ENCODE measurements at places on chromosomes 6 and 20. TPM values are rescaled to one million over a fixed set of nuclear protein-coding genes. Genes with fewer than 3 reads are reported as not detected.

DNA sequence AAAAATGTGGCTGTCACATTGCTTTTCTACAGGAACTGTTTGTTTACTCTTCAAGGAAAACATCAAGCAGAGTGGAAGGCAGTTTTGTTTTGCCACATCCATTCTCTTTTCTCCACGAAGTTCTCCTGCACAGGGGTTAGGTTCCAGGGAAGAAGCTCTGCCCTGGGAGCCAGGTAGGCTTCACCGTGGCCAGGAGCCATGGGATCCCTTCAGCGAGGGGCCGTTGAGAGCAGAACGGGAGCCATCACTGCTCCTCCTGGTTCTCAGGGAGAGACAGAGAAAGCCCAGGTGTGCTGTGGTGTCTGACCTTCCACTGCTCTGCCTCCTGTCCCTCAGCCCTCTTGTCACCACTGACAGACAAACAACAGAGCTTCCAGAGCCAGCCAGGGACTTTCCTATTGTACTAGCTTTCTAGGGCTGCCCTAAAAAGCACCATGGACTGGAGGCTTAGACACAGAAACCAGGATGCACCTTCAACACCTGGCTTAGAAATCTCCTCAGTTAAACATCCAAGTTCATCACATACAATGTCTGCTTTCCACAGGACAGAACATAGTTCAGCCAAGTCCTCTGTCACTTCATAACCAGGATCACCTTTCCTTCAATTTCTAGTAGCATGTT lies 75.6 kb upstream of the SLC22A23 start:
- H3K27ac ChIP-seq, result no peak overlapping the region
- H3K4me3 ChIP-seq, result no peak overlapping the region
- no peaks in the 10 kb centered on the region for H3K4me1 ChIP-seq
- DNase-seq, result no peak
- no peaks in the 10 kb centered on the region for H3K36me3 ChIP-seq

The CD93 gene
- total RNA-seq, result 17.6 TPM

- H3K4me3 ChIP-seq, result peak overlapping the region; percentile 38
- no peaks in the 10 kb centered on the region for H3K4me1 ChIP-seq
- no peak overlapping the region for H3K27ac ChIP-seq
- no peaks in the 10 kb centered on the region for H3K36me3 ChIP-seq
These were observed 158.9 kb downstream of the TBXT start for GRCh38 chr6:166008441-166009369.

DNA sequence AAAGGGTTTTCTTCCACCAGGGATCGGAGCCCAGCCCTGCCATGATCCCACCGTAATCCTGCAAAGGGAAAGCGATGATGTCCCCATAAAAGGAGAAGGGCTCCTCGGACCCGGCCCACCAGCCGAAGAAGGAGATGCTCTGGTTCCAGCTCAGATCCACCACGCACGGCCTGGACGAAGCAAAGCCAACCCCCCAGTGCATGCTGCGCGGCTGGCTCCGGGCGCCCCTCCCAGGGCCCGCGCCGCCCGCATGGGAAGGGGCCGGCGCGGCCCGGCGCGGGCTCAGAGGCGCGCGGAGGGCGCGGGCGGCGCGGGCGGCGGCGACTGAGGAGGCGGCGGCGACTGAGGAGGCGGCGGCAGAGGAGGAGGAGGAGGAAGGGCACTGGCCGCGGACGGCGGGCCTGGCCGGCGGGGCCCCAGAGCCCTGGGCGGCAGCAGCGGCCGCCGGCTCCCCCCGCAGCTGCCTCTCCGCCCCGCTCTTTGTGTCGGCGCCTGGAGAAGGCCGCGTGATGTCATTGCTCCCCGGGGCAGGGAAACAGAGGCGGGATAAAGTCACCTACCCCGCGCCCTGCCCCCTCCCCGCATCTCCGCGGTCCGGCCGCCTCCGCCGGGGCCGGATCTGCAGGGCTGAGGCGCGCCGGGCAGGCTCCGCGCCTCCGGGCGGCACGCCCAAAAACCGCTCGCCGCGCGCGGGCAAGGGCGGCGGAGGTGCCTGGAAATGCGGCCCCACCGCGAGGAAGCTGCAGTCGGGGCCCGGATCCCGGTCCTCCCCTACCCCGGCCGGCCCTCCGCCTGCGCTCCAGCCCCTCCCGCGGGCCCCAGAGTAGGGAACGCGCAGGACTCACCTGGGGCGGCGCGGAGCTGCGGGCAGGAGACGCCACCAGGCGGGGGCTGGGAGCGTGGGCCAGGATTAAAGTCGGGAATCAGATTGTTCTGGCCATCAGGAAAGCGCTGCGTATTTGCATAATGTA lies at the start of gene FAXC:
FAXC (minus strand) TSS at position 504 of the 971 bp plus-strand sequence; CDS start at position 202, 302 bp downstream.
- no peak for DNase-seq
- no peaks in the 10 kb centered on the region for H3K36me3 ChIP-seq
- H3K27me3 ChIP-seq, result peaks cover 8% of the 10 kb centered on the region
- H3K4me3 ChIP-seq, result peak within 1 kb of the TSS; percentile 77

The SLC32A1 gene
- not detected for total RNA-seq

DNA sequence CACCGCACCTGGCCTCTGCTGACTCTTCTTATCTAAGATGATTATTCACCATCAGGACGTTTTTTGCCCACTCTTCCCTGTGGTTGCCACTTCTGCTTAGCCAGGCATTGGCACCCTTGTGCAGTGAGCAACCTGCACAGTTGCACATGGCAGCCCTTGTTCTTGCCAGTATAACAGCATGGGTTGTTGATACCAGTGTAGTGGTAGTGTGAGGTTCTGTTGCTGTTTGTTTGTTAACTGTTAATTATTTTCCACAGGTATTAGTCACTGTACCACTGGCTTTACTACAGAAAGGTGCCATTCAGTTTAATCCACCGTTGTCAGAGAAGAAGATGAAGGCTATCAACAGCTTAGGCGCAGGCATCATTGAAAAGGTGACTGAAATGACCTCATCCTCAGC lies 52.1 kb downstream of the DEK start:
- no peak for DNase-seq
- no peak overlapping the region for H3K27ac ChIP-seq
- H3K4me3 ChIP-seq, result no peak overlapping the region
- H3K36me3 ChIP-seq, result peaks cover 82% of the 10 kb centered on the region
- no peaks in the 10 kb centered on the region for H3K4me1 ChIP-seq

The LAMA2 gene
- total RNA-seq, result 33.9 TPM

GRCh38 chr6:142732790-142733189 lies 212.2 kb downstream of the HIVEP2 start:
- H3K27ac ChIP-seq, result no peak overlapping the region
- H3K4me3 ChIP-seq, result no peak overlapping the region
- no peaks in the 10 kb centered on the region for H3K4me1 ChIP-seq
- no peaks in the 10 kb centered on the region for H3K36me3 ChIP-seq
- H3K27me3 ChIP-seq, result no peaks in the 10 kb centered on the region

The LBP gene
- total RNA-seq, result 65.7 TPM

- no peaks in the 10 kb centered on the region for H3K4me1 ChIP-seq
- no peaks in the 10 kb centered on the region for H3K27me3 ChIP-seq
- H3K4me3 ChIP-seq, result no peak overlapping the region
These were observed 232.7 kb upstream of the TENT5A start for GRCh38 chr6:81985191-81985590.

- no peak overlapping the region for H3K4me3 ChIP-seq
- no peaks in the 10 kb centered on the region for H3K36me3 ChIP-seq
- no peak overlapping the region for H3K27ac ChIP-seq
- H3K27me3 ChIP-seq, result no peaks in the 10 kb centered on the region
These were observed 71.4 kb upstream of the DUSP22 start for GRCh38 chr6:220721-221475.

DNA sequence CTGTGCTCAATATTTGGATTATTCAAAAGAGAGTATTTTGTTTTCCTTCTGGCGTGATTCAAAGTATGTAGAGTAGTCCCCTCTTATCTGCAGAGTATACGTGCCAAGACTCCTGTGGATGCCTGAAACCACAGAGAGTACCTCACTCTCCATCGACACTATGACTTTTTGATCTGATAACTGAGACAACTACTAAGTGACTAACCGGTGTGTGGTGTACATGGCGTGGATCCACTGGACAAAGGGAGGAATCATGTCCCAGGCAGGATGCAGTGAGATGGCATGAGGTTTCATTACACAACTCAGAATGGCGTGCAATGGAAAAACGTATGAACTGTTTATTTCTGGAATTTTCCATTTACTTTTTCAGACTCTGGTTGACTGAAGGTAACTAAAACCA lies 112.2 kb upstream of the PDE7B start:
- H3K4me3 ChIP-seq, result no peak overlapping the region
- DNase-seq, result no peak
- no peaks in the 10 kb centered on the region for H3K36me3 ChIP-seq
- H3K27ac ChIP-seq, result no peak overlapping the region

The PSMB9 gene
- 6.6 TPM for total RNA-seq

DNA sequence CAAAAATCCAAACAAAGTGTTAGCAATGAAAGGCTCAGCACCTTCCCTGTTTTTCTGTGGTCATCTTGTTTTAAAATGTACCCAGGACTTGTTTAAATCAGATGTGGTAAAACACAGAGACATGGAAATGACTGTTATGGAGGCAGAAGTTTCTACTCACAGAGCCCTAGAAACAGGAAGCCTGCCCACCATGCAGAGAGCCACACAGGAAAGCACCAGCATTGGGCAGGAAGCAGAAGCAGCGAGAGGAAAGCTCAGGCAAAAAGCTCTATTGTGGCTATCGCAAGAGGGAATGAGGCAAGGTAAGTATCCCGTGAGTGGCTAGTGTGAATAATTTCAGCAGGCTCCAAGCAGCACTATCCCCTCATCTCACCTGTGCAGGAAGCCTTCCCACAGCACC lies 42.8 kb downstream of the GPR6 start:
- no peak overlapping the region for H3K27ac ChIP-seq
- H3K36me3 ChIP-seq, result no peaks in the 10 kb centered on the region
- no peak for DNase-seq
- H3K4me1 ChIP-seq, result no peaks in the 10 kb centered on the region

DNA sequence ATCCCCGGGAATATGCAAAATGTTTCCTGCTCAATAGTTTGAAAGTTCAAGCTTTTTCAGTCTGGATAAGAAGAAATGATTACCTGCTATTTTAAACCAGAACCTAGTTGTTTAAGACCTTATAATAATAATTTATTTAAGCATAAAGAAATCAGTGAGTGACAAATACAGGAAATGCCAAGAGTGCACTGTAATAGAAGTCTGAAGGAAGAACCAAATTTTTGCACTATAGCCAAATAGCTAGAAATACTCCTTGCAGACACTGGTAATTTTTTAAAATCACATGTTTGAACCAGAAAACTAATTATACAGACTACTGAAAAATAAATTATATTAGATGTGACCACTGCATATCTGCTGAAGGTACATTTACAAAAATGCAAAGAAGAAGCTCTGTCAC lies 93.2 kb downstream of the MMS22L start:
- H3K4me3 ChIP-seq, result no peak overlapping the region
- no peak overlapping the region for H3K27ac ChIP-seq
- DNase-seq, result no peak
- no peaks in the 10 kb centered on the region for H3K4me1 ChIP-seq

- no peaks in the 10 kb centered on the region for H3K36me3 ChIP-seq
- no peaks in the 10 kb centered on the region for H3K27me3 ChIP-seq
- H3K4me1 ChIP-seq, result peaks cover 9% of the 10 kb centered on the region
- H3K27ac ChIP-seq, result no peak overlapping the region
These were observed 182.4 kb upstream of the MCHR2 start for GRCh38 chr6:100176311-100176950.

The LTA gene
- total RNA-seq, result not detected

DNA sequence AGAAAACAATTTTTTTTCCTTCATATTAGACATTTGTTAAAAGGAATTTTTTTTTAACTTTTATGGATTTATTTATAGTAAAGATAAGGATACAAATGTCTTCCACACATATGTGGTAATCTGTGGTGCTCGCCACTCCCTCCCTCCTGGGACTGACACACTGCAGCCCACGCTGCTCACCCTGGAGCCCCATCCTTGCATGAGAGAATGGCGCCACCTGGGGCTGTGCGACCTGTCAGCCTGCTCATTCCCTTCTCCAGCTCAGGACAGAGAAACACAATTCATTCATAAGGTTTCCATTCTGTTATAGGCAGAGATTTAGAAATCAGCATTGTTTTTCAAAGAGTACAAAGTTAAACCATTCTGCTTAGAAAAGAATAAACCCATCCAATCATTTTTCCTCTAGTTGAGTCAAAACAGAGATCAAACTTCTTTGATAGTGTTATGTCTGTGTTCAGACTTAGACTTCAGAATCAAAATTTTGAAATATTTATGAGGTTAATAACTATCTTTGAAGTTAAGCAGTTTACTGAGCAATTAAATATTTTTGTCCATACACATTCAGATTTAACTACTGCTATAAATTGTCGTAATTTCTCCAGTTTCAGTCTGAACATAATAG lies 42.8 kb upstream of the DYNLRB1 start:
- no peaks in the 10 kb centered on the region for H3K27me3 ChIP-seq
- peaks cover 26% of the 10 kb centered on the region for H3K4me1 ChIP-seq
- H3K4me3 ChIP-seq, result no peak overlapping the region
- no peak overlapping the region for H3K27ac ChIP-seq
- DNase-seq, result peak; percentile 37

DNA sequence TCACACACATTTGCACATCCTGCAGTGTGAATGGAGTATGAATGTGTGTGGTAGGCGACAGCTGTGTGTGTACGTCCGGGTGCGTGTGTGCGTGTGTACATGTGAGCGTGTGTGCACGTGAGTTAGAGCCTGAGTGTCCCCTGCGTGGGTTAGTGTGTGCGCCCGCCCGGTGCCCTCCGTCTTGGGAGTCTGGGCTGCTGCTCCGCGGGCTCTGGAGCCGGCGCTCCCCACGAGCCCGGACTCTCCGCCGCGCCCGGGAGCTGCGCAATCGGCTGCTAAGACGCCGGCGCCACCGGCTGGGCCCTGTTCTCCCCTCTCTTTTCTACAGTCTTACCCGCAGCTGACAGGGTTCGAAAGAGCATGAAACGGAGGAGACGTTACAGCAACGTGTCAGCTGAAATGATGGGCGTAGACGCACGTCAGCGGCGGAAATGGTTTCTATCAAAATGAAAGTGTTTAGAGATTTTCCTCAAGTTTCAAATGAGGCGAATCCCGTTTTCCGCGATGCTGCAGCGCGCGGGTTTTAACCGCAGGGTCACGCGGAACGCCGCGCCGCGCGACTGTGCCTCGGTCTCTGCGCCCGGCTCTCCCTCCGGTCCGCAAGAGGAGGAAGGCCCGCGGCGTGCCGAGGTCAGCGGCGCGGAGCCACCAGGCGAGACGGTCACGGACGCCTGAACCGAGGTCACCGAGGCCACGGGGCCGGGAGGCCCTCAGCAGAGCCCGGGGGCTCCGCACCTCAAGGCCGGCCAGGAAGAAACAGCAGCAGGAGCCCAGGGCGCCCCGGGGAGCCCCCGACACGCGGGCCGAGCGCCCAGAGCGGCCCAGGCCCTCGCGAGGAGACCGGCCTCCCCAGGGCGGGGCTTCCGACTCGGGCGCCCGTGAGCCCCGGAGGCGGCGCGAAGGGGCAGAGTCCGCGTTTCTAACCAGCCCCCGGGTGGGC lies 95.3 kb upstream of the BHLHE23 start:
- peak overlapping the region; percentile 65 for H3K4me3 ChIP-seq
- no peaks in the 10 kb centered on the region for H3K4me1 ChIP-seq
- DNase-seq, result peak; percentile 51
- peaks cover 27% of the 10 kb centered on the region for H3K27me3 ChIP-seq
- no peak overlapping the region for H3K27ac ChIP-seq
- H3K36me3 ChIP-seq, result no peaks in the 10 kb centered on the region

- no peaks in the 10 kb centered on the region for H3K4me1 ChIP-seq
- no peak overlapping the region for H3K27ac ChIP-seq
- no peak for DNase-seq
- peak overlapping the region; percentile 59 for H3K4me3 ChIP-seq
- no peaks in the 10 kb centered on the region for H3K27me3 ChIP-seq
These were observed 22.1 kb upstream of the SLC22A7 start for GRCh38 chr6:43275801-43276576.

The RSPH9 gene
- total RNA-seq, result 0.11 TPM
